Activated CD8-positive, alpha-beta memory T cell treated with anti-CD3 and anti-CD28 coated beads for 1 hour (primary cell): ENCODE measurements at places on chromosomes 11 and 22.

- DNase-seq, result no peak
Observed at GRCh38 chr22:42327462-42328129, 57.1 kb upstream of the TCF20 start.

- no peak for DNase-seq
Observed at GRCh38 chr11:35725885-35726284, 63.3 kb downstream of the TRIM44 start.

DNA sequence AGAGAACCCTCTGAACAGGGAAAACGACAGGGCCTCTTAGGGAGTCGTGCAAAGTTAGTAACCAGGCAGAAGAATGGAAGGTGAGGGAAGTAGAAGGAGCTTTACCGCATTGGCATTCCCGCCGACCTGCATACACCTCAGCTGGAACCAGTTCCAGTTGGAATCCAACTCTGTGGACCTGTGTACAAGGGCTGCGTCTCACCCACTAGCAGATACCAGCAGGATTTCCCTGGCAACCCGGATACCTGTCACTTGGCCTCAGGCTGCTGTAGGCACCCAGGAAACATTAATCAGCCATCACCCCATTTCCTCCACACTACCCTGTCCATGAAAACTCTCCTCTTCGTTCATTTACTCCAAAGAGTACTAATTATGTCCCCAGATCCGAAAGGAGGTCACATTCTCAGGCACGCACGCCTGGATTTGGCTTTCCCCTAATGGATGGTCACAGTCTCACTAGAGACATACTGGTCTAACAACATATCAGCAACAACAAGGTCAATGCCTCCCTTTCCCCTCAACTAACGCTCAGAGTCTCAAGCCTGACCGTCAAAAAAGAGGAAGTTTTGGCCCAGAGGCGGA is 842 bp downstream of the ARFGAP2 start:
- DNase-seq, result no peak

DNA sequence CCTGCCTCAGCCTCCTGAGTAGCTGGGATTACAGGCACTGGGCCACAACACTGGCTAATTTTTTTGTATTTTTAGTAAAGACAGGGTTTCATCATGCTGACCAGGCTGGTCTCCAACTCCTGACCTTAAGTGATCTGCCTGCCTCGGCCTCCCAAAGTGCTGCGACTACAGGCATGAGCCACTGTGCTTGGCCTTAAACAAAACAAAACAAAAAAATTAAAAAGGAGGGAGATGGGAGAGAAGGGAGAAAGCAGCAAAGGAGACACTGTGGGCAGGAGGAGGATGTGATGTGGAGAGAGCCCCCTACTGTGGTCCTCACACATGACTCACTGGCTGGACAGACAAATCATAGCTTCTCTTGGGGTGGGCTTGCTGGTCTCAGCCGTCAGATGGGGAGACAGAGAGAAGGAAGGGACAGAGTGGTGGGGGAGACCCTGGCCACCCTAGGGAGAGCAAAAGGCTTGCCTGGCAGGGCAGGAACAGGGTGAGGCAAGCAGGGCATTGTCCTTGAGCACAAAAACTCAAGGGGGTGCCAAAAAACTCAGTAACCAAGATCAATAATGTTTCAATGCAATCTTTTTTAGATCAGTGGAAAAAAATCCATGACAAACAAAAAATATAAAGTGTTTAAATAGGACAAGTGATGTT is 31.6 kb downstream of the TPST2 start:
- DNase-seq, result no peak

DNA sequence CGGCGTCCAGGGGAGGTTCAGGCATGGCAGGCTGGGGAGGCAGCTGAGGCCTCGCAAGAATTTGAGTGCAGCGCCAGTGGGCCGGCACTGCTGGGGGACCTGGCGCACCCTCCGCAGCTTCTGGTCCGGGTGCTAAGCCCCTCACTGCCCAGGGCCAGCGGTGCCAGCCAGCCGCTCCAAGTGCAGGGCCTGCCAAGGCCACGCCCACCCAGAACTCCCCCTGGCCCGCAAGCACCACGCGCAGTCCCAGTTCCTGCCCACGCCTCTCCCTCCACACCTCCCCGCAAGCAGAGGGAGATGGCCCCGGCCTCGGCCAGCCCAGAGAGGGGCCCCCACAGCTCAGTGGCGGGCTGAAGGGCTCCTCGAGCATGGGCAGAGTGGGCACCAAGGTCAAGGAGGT is 2017.3 kb downstream of the LRRC4C start:
- no peak for DNase-seq

GRCh38 chr11:10208131-10208575 is 85.9 kb downstream of the SBF2 start:
- DNase-seq, result no peak

- DNase-seq, result no peak
Observed at GRCh38 chr11:119206511-119207414, 624 bp downstream of the CBL start.

GRCh38 chr11:65903068-65903481 is 2.9 kb upstream of the FOSL1 start:
- DNase-seq, result no peak
